SJSA1 (cell line): ENCODE measurements at places on chromosomes 6 and 20.
A peak's percentile ranks its signal among the peaks of the same experiment; 100 is the strongest.

DNA sequence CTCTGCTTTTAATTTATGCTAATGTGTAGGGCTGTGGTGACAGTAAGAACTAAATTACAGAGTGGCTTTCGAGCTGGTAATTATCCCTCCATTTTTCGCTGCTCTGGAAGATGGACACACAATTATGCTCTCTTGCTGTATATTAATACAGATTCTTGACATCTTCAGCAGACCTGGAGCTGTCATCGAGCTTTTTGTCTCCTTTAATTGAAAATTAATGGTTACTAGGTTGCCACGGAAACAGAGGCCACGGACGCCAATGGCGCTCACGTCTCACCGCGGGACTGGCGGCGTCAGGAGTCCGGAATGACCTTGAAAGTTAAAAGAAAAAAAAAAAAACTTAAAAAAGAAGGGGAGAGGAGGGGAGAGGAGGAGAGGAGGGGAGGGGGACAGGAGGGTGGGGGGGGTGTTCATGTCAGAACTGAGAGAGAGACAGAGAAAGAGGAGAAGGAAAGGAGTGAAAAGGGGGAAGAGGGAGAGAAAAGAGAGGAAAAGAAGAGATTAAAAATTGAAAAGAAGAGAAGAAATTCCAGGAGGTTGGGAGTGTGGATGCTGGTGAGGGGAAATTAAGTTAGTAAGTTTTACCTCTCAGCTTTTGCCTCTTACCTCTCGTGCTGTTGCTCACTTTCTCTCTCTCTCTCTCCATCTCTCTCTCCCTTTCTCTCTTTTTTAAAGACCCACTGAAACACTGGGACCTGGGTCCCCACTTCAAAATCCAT, 22.1 kb upstream of the FOXP4 start:
- no peak for DNase-seq

- no peak for DNase-seq
These were observed 265.1 kb downstream of the PREX1 start for GRCh38 chr20:48562586-48563116.

- no peak for DNase-seq
These were observed 87.6 kb downstream of the YTHDF1 start for GRCh38 chr20:63128367-63128766.

- no peak for DNase-seq
These were observed 6.2 kb upstream of the DDX43 start for GRCh38 chr6:73388433-73388799.

DNA sequence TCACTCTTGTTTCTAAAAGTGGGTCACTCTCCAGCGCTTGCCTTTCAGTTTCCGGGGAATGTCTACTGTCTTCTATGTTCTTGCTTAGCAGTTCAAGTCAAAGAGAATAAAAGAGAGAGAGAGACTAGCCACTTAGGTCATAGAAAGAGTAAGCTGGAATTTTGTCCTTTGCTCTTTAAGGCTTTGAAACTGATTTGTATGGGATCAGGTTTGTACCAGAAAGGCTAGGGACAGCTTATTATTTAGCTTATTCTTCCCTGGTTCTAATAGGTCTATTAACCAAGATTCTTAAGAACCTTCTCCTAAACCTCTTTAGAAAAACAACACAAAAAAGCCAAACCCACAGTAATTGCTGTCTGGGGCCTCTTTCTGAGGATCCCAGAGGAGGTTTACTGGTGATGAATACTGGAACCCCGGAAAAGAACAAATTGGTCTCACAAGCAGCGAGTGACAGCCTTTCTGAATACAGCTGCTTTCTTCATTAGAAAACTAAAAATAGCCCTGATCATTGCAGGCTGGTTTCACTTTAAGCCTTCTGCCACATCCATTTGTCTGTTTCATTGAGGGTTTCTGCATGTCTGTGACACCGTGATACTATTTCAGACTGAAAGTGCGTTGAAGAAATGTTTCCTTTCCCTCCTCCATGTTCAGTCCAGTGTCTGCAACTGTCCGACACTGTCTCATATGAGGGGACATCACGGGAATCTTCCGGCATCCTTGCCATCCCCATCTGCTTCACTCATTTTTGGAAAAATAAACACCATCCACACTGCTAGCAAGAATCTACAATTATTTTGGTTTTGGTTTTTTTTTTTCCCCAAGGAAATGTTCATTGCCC, 75.1 kb upstream of the ATXN1 start:
- peak; percentile 40 for DNase-seq

DNA sequence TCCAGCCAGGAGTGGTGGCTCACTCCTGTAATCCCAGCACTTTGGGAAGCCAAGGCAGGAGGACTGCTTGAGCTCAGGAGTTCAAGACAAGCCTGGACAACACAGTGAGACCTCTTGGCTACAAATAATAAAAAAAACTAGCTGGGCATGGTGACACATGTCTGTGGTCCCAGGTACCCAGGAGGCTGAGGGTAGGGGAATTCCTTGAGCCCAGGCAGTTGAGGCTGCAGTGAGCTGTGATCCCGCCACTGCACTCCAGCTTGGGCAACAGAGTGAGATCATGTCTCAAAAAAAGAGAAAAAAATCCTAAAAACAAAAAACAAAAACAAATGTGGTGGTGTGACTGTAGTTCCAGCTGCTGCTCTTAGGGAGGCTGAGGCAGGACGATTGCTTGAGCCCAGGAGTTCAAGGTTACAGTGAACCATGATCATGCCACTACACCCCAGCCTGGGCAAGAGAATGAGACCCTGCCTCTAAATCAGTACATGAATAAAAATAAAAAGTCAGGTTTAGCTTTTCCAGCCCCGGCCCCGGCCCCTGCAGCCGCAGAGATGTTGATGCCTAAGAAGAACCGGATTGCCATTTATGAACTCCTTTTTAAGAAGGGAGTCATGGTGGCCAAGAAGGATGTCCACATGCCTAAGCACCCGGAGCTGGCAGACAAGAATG, 13.5 kb upstream of the SNRPC start:
- DNase-seq = no peak

DNA sequence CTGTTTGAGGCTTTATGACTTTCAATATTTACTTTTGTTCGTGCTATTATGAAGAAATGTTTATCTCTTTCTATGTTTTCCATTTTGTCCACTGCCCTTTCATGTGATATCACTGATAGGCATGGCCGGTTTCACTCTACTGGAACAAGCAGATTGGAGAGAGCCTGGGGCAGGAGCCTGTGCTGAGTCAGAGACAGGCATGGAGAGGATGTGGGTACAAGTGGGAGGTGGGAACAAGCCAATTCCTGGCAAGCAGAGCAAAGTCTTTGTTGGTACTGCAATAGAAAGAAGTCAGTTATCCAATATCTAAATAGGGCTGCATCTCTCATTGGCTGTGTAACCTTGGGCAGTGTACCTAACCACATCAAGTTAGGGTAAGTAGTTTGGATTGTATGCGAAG, 545.6 kb upstream of the MAP3K7 start:
- no peak for DNase-seq

GRCh38 chr6:162408826-162409535, 318.6 kb downstream of the PRKN start:
- no peak for DNase-seq

- no peak for DNase-seq
These were observed 9.5 kb upstream of the SRXN1 start for GRCh38 chr20:662277-663192.

GRCh38 chr20:17859616-17860232, 108.9 kb downstream of the SNX5 start:
- DNase-seq = no peak

GRCh38 chr20:33291830-33292355, 8.9 kb downstream of the BPIFB1 start:
- peak; percentile 7 for DNase-seq

DNA sequence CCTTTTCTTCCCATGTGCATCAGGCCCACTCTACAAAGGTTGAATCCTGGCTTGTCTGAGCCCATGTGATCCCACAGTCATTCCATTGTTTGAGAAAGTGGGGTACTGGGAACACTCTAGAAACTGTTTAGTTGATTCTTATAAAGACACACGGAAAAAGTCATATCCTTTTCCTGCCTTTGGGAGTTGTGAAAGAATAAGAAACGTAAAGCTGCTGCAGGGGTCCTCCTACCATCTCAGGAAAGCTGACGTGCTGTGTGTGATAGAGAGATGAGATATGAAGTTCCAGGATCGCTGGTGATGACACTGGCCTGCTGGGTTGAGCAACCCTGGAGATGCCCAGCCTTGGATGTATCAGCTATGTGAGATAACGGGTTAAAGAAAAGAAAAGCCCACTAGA, 21.3 kb upstream of the HLA-DRB5 start:
- DNase-seq = no peak

DNA sequence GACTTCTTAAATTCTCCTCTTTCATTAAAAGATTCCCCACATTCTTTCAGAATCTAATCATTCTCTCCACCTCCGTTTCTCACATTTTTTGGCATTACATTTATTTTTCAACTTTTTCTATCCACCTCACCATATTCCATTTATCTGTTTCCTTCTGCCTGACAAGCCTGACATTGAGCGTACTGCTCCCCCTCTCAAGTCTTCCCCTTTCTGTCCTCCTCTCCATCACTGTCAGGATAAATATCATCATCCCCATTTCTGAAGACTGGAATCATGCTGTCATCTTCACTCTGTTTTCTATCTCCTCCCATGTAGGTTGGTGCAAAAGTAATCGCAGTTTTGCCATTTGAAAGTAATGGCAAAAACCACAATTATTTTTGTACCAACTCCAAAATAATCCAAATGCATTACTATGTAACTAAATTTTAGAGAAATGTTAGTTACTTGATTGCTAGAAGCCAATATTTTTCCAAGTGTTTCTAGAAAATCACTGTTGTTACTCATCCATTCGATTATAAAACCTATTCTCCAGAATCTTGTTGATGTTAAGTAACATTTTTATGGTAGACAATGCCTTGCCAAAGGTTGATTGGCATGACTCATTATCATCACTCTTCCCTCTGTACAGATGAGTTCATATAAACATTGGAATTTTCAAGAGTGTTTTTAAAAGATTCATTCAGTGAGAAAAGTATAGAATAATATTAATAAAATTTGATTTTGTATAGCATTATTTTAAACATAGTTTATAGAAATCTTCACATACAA, 292.3 kb upstream of the RNF217 start:
- DNase-seq = no peak

DNA sequence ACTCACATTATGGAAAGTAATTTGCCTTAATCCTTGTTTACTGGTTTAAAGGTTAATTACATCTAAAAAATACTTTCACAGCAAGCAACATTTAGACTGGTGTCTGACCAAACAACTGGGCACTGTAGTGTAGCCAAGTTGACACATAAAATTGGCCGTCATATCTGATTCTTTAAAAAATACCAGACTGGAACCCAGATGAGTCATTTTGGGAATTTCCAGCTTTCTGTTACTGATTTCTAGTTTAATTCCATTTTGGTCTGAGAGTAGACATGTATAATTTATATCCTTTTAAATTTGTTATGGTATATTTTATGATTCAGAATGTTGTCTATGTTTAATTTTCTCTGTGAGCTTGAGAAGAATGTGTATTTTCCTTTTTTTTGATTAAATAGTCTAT, 44.1 kb downstream of the SCP2D1 start:
- DNase-seq = no peak

DNA sequence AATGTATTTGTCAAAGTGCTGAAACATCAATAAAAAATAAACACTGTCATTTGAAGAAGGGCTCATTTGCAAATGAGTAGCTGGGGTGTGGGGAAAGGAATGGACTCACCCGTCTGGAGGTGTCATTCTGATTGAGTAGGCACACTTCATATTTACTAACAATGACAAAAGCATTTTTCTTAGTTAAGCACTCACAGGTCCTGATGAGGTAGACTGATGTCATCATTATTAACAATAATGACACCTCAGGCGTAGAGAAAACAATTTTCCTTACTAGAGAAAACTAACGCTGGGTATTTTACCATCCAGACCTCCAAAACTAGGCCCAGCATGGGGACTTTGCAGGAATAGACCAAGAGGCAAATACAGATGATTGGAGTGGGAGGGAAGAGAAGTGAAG, 76.0 kb downstream of the UNC5CL start:
- no peak for DNase-seq

GRCh38 chr6:84762220-84763002, 2.0 kb downstream of the TBX18 start:
- peak; percentile 63 for DNase-seq

DNA sequence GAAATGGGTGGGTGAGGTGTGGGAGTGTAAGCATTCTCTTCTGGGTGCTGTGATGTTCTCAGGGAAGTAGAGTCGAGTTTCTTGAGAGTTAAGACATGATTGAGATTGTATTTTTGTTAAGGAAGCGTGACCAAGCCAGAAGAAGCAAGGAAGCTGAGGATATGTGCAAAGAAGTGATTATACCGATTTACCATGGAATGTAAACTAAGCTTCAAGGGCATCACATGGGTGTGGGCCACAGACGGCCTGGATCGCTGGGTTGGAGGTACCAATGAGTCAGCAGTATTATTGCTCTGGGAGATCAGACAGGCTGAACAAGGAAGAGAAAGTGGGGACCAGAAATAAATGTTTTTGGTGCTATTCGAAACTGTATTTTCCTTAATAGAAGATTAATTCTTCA, 184.1 kb upstream of the GMDS start:
- peak; percentile 66 for DNase-seq

- DNase-seq = no peak
These were observed 134.9 kb downstream of the GMDS start for GRCh38 chr6:2110504-2110903.

GRCh38 chr20:57133926-57134650, 132.4 kb downstream of the BMP7 start:
- no peak for DNase-seq

GRCh38 chr20:8175741-8176675, 43.9 kb downstream of the PLCB1 start:
- no peak for DNase-seq

GRCh38 chr6:153003366-153003690, 819 bp upstream of the MTRF1L start:
- no peak for DNase-seq

GRCh38 chr20:11003341-11003740, 329.5 kb upstream of the JAG1 start:
- DNase-seq = no peak

GRCh38 chr6:123616016-123616415, 20.7 kb downstream of the TRDN start:
- no peak for DNase-seq

GRCh38 chr20:64180673-64181072, 16.4 kb downstream of the MYT1 start:
- DNase-seq = no peak

DNA sequence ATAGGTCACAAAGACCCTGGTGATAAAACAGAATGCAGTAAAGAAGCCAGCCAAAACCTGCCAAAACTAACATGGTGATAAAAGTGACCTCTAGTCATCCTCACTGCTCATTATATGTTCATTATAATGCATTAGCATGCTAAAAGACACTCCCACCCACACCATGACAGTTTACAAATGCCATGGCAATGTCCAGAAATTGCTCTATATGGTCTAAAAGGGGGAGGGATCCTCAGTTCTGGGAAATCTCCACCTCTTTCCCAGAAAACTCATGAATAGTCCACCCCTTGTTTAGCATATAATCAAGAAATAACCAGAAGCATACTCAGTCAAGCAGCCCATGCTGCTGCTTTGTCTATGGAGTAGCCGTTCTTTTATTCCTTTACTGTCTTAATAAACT, 40.4 kb upstream of the MC3R start:
- no peak for DNase-seq

- DNase-seq = no peak
These were observed 74.6 kb upstream of the THBS2 start for GRCh38 chr6:169328112-169328801.

- DNase-seq = no peak
These were observed 5.9 kb downstream of the RNF146 start for GRCh38 chr6:127272576-127272975.
